ENCODE measurements at places on chromosomes 2 and 18.
A peak's percentile ranks its signal among the peaks of the same experiment; 100 is the strongest.

DNA sequence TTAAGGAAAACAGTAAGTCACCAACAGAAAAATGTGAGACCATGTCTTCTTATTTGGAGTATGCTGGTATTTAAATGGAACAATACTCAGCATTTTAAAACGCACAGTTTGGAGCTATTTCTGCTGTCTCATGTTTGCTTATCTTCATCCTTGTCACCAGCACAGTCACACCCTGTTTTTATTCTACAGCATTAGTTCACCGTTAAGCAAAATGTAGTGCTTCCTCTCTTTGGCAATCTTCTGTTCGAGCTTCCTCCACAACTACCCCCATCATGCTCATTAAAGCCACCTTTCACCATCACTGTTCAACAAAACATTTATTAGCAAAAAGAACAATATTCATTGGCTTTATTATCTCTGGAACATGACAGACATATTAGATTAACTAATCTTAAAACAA, 64.0 kb downstream of the SLC40A1 start:
- DNase-seq = no peak

DNA sequence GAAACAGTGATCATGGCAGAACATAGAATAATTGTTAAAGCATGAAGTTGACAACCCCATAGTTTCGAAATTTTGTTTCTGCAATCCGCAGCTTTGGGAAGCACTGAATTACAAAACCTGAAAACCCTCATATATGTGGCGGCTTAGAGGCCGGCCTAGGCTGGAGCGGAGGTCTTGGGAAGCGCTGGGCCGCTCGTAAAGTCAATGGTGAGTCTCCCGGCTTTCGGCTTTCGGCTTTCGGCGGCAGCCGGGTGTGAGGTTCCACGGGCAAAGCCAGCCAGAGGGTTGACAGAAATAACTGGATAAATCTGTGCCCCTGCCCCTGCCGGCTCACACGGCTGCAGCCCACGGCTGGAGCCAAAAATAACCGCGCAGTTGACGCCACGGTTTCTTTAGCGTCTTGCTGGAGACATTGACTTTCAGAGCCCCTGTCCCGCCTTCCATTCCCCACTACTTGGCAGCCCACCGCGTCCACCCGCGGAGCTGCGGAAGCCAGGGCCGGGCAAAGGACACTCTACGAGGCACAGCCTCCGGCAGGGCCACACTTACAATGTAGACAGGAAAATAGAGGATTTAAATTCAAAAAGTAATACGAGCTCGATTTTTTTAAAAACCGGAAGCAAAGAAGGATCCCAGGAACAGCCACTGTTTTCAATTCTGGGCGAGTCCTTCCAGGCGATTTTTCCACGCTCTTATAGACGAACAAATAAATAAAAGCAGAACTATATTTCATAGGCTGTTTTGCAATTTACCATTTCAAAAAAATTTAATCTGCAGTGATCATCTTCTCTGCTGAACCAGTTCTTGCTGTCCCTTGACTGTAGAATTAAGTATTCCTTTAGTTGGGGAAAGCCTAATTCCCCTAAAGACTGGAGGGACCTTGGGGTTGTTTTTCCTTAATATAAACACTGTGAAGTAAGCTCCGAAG, 28.3 kb upstream of the ATP6V1B1 start:
- DNase-seq = no peak

DNA sequence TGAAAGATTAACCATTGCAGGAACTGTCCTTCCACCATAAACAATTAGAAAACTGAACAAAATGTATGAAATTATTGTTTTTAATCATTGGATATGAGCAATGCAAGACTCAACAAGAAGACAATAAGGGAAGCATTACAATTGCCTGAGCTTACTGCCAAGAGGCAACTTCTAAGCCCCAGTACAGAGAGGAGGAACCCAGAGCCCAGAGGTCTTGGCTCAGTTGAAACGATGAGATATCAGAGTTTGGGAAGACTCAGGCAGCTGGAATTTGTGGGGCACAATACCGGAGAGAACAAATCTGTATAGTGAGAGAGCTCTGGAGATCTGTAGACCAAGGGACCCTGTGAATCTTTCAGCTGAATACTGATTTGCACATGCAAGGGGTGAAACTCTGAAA, 80.6 kb upstream of the ZFP36L2 start:
- DNase-seq = no peak

GRCh38 chr2:144989579-144990270, 469.8 kb upstream of the ZEB2 start:
- DNase-seq = no peak

GRCh38 chr2:44136252-44136651, 32.4 kb upstream of the PPM1B start:
- peak; percentile 80 for DNase-seq

DNA sequence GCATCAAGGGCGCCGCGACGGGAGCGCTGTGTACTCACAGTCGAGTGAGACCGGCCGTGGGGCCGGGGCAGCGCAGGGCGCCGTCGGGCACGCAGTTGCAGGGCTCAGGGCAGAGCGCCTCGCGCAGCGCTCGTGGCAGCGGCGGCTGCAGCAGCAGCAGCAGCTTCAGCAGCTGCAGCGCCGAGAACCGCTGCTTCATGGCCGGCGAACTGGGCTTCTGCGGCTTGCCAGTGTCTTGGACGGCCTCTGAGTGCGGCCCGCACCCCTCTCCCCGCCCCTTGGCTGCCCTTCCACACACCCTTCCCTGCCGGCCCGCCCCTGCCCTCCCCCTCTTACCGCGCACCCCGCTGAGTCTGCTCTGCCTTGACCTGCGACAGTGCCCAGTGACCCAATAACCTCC, at the start of gene LHCGR:
LHCGR (minus strand) TSS at position 252 of the 400 bp plus-strand sequence; CDS start at position 199, 53 bp downstream.
- DNase-seq = no peak

- no peak for DNase-seq
Measured at GRCh38 chr18:9139400-9140039, 2.9 kb downstream of the ANKRD12 start.

DNA sequence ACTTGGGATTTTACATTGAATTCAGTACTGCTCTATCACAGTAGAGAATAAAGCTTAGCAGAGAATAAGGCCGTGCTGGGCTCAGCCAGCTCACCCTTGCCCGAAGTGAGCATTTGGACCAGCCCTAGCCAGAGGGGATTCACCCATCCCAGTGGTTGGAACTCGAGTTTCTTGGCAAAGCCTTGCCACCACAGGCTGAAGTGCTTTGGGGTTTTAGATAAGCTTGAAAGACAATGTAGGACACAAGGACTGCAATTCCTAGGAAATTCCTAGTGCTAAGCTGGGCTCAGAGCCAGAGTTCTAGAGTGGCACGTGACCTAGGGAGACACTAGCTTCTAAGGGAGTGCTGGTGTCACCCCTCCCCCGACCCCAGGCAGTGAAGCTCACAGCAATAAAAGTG, 28.0 kb downstream of the SERPINB11 start:
- DNase-seq = peak; percentile 18

DNA sequence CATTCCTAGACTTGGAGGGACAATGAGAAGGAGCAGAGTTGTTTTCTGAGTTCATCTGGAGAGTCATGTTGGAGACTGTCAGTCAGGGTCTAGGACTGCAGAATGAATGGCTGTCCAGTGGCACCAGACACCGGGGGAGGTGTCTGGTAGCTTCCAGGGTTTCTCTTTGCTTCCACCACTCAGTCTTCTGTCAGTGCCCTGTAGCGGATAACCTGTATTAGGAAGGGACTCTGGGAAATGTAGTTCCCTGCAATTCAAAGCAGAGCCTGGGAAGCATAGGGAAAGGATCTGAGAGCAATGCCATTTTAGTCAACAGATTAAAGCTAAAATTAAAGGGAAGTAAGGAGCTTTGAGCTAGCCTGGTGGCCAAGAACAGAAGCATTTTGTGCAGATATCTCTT, 257.9 kb downstream of the THSD7B start:
- DNase-seq = no peak

- no peak for DNase-seq
Measured at GRCh38 chr2:20622731-20623130, 28.2 kb downstream of the HS1BP3 start.

- DNase-seq = no peak
Measured at GRCh38 chr2:57597940-57598339, 448.7 kb upstream of the VRK2 start.

GRCh38 chr2:110866466-110866865, 134.1 kb downstream of the ACOXL start:
- no peak for DNase-seq

DNA sequence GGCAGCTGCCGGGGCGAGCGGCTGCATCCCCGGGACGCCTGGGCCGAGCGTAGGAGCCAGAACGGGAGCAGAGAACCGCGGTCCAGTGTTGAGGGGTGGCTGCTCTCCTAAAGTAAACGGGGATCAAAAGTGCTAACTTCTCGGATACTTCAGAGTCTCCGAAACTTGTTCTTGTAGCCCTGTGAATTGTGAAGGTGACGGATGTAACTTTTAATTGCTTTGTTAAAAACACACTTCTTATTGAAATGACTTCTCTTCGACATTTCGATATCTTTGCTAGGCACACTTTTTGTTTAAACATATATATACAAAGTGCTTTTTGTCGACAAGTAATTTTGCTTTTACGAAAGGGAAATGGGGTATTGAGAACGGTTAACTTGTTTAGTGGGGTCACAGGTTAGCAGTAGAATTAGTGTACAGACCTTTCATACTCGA, 540 bp downstream of the ATP9B start:
- no peak for DNase-seq

DNA sequence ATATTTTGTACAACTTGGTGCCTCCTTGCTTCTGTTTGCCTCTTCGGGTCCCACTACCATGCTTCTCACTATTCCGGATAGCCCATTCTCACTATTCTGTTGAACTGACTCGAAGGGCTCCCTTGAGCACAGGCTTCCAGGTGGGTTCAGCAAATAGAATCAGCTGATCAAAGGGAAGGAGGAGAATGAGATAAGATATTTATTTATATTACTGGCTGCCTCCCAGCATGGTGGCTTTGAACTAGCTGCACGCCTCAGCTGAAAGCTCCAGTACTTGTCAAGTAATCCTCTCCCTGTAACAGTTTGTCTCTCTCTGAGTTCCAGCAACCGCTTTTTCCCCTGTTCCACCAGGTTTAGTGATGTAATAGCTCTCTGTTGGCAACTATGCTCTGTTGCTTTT, 187.8 kb upstream of the HNRNPA3 start:
- DNase-seq = no peak

Data from EL (cell line).